ENCODE measurements at places on chromosomes 6 and 20.

- DNase-seq: no peak
These were observed 12.0 kb downstream of the ADRM1 start for GRCh38 chr20:62314711-62315302.

GRCh38 chr6:7008451-7008988, 99.2 kb upstream of the RREB1 start:
- DNase-seq: no peak

DNA sequence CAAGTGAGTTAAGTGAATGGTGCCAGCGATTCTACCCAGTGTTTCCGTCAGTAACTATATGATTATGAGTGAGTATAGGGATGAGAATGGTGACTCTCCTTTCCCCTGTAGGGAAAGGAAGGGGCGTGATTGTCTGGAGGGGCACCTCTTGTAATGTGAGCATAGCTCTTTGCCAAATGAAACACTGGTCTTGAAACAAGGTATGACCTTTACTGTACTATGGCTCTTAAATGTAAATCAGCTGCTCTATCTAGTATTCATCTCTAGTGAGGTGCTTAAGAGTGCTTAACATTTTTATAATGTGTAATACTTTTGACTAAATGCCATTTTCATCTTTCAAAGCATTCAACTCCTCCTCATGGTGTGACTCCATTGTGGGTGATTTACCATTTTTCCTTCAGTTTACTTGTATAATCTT, 11.0 kb downstream of the PANK2 start:
- DNase-seq: no peak

- DNase-seq: no peak
These were observed 18.5 kb upstream of the FOXC1 start for GRCh38 chr6:1591243-1591642.

- DNase-seq: no peak
These were observed 14.4 kb downstream of the MMP24 start for GRCh38 chr20:35240811-35241293.

DNA sequence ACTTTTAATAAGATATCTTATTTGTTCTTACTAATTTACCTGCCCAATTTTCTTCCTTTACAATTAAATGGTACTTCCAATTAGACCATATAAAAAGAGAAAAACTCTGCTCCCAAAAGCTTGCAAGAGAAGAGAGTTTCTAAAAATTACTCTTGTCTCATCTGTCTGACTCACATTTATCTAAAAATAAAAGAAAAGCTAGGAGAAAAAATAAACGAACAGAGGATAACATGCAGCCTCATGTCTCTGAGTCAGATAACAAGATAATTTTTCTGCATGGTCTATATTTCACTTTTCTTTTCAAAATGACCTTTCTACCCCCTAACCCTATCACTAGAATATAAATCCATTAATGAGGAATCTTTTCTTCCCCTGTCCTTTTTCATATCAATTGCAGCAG, 127.2 kb upstream of the TCF21 start:
- no peak for DNase-seq

DNA sequence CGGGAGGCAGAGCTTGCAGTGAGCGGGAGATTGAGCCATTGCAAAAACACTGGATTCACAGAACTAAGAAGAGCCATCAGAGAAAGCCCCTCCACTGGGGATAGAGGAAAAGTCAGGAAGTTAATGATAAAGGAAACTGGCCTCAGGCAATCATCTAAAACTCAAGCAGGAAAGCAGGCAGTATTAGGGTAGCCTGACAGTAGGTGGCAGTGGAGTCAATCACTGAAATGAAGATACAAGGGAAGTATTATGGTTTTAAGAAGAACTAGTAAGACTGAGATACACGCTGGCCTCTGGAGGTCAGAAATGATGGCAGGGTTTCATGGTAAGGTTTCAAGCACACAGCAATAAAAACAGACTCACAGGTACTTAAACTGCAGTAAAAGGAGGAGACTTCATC, 578.3 kb downstream of the HACE1 start:
- no peak for DNase-seq

DNA sequence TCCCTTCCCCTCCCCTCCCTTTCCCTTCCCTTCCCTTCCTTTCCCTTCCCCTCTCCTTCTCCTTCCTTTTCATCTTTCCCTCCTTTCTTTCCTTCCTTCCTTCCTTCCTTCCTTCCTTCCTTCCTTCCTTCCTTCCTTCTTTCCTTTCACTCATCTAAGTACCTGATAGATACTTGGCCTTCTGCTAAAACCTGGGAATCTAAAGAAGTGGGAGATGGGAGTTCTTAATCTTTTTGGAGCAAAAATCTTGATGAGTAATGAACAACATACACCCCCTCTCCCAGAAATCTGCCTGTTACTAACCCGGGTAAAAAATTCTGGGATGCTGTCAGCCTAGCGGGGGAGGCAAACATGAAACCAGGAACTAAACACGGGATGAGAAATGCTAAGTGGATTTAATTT, 100.7 kb downstream of the VEGFA start:
- DNase-seq: no peak

DNA sequence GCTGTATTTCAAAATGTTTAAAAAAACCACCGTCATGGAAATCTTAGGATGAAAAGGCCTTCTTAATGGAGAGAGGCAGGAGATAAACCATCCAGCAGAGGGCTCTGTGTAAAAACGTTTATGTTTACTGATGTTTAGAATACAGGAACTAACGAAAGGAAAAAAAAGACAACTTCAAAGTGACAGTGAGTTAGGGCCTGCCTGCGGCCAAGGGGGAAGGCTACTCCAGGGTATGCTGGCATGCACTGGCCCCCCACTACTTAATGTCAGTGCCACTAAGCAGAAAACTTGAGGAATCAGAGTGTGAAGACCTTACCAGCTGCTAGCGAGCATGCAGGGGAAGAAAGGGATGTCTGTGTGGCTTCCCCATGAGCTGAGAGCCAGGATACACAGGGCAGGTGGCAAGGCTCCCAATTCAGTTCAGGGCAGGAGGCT, 47.7 kb downstream of the AKAP7 start:
- no peak for DNase-seq

GRCh38 chr20:8808202-8808535, 260.7 kb upstream of the PLCB4 start:
- no peak for DNase-seq

DNA sequence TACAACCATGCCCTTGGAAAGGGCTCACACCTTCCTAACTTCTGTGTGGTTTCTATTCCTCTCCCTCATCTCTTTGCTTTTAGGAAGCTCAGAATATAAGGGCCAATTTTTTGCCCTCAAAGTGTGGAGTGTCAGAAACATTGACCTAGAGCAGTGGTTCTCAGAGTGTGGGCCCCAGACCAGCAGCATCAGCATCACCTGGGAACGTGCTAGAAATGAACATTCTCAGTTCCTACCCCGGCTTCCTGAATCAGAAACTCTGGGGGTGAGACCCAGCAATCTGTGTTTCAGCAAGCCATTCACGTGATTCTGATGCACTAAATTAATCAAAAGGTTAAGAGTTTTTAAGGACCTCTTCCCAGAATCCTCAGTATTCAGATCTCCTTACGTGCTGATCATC, 47.9 kb upstream of the IL17A start:
- DNase-seq: no peak

DNA sequence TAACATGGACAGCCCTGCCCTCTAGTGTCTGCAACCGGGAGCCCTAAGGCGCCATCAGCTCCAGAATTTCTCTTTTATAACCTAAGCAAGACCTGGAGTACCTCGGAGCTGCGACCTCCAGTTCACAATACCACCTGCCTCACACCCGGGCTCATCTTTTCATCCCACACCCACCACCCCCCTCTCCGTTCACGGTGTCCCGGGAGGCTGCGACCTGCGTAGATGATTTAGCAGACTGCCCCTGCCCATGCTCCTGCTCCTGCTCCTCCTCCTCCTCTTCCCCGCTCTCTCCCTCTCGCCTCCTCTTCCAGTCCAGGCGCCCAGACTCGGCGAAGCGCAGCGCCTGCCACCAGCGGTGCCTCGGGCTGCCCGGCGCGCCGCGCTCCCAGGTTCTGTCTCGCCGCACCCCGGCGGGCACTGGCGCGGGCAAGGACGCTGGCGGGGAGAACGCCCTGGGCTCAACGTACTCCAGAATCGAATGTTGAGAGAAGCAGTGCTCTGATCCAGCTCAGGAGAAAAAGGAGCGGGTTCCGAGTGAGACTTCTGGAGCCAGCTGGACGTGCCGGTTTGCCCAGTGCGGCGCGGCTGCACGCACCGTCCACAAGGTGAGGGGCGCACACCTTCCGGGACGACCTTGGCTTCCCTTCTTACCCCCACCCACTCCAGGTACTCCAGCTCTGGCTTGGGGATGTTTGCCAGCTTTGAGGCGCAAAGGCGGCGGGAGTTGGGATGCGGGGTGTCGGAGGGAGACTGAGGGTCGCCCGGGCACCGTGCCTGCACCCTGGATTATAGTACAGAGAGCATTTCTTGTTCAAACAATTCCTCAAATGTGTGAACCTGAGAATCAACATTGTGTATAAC, at the start of gene HTR1E:
Gene HTR1E (plus strand): TSS at position 310 of the 861 bp plus-strand sequence. CDS start 77,807 bp downstream, outside the sequence.
- no peak for DNase-seq

DNA sequence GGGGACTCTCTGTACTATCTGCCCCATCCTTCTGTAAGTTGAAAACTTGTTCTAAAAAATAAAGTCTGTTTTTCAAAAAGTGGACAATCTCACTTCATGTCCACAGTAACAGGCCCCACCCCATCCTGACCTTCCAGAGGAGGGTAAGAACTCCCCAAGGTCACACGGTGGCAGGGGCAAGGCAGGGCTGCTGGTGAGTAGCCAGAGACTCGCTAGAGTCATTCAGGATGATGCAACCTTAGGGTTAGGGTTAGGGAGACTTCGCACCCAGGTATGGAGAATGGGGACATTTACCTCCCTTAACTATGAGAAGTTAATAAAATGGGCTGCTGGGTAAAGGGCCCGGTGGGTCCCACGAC, 15.4 kb downstream of the PEDS1 start:
- no peak for DNase-seq

- DNase-seq: no peak
These were observed 166.0 kb downstream of the ARHGAP18 start for GRCh38 chr6:129543981-129544380.

Data from GM04503 (cell line).